ENCODE measurements at places on chromosomes 16 and 17.

DNA sequence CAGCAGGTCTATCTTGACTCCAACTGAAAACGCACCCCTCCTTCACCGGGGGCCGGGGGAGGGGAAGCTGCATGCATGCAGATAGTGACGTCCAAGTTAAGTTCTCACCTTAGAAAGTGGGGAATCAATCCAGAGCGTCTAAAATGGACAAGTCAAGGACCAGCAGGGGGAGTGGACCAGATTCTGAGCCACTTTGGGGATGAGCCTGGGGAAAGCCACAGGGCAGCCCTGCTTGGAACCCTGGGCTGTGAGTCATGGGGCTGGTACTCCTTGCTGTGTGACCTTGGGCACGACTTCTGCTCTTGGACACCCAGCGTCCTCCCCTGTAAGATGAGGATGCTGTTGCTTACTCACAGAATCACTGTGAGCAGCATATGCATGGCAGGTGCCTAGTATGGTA is 9.1 kb downstream of the TNFRSF13B start:
- DNase-seq = no peak

GRCh38 chr16:66286527-66286926 is 80.0 kb upstream of the CDH5 start:
- no peak for DNase-seq

- DNase-seq = peak; percentile 65
Observed at GRCh38 chr17:79042421-79043190, 18.6 kb downstream of the C1QTNF1 start.

GRCh38 chr17:7839876-7840261 is 5.9 kb downstream of the KDM6B start:
- no peak for DNase-seq

DNA sequence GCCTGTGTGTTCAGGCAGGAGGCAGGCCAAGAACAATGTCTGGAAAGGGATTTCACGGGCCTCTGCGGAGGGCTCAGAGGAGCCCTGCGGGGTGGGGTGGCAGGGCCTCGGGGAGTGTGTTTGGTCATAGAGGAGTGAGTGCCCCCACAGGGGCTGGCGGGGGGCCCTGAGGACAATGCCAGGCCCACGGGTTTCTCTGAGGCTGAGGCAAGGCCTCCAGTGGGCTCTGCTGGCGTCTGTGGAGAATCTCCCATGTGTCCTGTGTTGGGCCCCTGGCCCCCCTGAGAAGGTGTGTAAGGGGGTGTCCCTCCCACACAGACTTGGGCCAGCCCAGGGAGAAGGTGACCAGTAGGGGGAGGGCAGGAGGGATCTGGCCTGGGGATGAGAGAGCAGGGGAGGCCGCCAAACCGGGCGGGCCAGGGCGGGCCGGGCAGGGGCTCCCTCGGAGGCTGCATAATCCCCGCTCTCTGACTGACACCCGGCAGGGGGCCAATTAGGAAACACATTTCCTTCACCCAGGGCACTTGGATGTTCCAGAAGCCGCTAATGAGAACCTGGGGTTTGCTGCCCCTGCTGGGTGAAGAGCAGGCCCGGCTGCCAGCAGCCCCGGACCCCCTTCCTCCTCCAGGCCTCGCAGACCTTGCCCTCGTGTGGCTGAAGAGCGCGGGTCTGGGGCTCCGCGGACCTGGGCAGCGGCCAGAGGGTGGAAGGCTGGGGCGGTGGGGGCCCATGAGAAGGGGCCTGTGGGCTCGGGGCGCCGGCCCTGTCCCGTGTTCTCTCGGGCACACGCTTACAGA is 204.2 kb downstream of the NTN1 start:
- no peak for DNase-seq

- no peak for DNase-seq
Observed at GRCh38 chr16:25854141-25854540, 162.4 kb downstream of the HS3ST4 start.

DNA sequence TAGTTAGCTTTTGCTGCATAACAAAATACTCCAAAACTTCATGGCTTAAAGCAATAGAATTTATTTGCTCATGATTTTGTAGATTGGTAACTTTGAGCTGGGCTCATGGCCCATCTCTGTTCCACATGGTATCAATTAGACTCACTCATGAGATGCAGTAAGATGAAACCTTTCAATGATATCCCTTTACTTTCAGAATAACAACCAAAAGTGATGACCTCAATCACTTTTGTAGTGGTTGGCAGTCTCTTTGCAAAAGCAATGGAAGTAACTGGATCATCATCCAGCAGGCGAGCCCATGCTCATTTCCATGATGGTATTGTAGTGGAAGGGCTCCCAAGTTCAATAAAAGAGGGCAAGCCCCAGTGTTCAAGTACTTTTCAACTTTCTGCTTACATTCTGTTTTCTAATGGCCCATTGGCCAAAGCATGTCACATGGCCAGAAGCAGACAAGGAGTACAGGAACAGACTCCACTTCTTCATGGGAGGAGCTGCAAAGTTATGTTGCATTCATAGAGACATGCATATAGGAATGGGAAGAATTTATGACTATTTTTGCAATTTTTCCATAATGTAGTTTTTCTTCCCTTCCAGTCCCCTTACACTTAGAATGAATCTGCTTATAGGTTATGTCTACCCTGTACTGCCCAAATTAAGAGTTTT is 41.7 kb downstream of the EFCAB5 start:
- no peak for DNase-seq

GRCh38 chr17:28963841-28964240 is 12.5 kb upstream of the PHF12 start:
- no peak for DNase-seq

DNA sequence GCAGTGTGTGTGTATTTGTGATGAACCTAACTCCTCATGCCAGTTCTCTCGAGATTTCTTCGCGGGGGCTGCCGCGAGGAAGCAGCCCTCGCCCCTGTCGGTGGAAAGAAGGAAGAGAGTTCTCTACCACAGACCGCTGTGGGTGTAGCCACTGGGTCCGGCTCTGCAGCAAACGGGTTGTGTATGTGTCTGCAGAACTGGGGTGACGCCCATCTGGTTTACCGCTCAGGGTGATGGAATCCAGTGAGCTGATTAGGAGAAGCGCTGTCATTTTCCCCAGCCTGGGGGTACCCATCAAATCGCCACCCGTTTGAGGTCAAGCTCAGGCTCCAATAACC is 7.7 kb downstream of the CORO6 start:
- peak; percentile 73 for DNase-seq

GRCh38 chr17:82331345-82331939 is 2.1 kb downstream of the SECTM1 start:
- no peak for DNase-seq

DNA sequence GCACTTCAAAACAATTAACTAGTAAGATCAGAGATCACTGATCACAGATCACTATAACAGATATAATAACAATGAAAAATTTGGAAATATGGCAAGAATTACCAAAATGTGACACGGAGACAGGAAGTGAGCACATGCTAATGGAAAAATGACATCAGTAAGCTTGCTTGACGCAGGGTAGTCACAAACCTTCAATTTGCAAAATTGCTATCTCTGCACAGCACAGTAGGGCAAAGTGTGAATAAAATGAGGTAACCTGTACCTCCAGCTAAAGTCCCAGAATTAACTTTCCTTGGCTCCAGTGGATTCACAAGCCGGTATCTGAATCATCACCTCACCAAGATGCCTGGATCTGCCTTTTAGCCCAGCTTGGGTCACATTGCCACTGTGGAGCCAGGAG is 4.2 kb upstream of the MMP2 start:
- DNase-seq = no peak

DNA sequence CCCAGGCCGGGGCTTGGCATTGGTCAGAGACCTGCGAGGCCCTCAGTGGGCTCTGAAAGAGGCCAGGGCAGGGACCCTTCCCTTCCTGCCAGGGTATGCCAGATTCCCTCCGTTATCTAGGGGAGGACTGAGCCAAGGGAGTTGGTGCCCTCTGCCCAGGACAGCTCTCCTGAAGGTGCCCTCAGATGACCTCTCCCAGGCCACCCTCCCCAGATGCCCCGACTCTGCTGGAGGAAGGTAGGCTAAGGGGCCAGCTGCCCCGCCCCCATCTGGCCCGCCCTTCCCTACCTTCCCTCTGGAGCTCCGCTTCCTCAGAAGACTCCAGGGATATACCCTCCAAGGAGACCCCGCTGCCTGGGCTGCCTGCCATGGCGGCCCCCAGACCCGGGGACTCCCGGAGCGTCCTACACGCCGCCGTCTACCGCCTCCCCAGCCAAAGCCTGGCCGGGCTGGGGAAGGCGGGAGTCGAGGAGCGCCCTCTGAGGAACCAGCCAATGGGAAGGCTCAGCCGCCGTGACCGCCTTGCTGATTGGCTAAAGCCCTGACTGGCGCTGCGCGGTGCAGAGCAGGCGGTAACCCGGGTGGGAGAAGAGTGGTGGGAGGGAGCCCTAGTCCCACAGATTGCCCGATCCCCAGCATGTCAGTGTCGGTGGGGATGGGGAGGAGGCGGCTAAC is 7.0 kb downstream of the MPP2 start:
- DNase-seq = peak; percentile 86

GRCh38 chr17:43449470-43450248 is 34.1 kb upstream of the DHX8 start:
- no peak for DNase-seq

DNA sequence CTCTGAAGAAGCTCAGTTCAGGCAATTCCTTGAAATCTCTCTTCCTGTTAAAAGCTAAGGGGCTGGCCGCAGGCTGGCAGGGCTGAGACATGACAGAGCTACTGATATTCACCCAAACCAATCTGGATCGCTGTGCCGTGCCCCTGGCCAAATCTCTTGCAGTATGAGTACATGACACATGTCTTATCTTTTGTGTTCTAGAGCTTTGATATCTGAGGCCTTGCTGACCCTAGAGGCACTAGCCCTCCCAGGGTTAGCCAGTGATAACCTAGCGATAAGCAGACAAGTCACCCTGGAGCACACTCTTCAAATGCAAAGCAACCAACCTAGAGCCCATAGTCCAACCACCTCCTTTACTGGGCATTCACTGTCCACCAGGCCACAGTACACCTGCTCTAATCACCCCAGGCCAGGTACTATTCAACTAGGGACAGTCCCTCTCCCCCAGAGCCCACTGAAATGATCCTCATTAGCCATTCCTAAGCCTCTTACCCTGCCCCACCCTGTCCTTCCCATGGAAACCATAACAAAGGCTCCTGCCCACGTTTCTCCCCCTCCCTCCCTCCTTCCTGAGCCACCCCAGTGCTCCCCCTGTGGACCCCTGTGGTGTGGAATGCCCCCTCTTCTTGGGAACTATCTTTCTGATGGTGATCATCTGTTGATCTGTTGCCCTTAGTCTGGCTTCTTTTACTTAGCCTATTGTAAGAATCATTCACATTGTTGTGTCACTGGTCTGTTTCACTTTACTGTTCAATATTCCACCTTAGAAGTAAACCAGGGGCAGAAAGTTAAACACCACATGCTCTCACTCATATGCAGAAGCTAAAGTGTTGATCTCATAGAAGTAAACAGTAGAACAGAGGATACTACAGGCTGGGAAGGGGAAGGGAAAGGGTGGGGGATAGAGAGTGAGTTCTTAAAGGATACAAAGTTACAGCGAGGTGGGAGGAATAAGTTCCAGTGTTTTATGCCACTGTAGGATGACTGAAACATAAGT is 52.5 kb downstream of the TEKT5 start:
- no peak for DNase-seq

DNA sequence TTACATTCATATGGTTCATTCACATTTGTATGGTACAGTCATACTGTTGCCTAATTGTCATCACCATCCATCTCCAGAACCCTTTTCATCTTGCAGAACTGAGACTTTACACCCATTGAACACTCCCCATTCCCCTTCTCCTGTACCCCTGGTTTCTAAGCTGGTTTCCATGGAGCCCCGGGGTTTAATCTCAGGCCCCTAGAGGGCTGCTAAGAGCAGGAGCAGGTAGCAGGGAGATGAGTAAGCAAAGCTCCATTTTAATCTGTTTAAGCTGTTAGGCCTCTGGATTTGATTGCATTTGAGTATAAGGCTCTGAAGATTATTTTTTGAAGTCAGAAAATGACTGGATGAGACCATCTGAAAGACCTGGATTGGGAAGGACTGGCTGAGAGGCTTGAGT is 68.5 kb upstream of the RPL38 start:
- DNase-seq = no peak

DNA sequence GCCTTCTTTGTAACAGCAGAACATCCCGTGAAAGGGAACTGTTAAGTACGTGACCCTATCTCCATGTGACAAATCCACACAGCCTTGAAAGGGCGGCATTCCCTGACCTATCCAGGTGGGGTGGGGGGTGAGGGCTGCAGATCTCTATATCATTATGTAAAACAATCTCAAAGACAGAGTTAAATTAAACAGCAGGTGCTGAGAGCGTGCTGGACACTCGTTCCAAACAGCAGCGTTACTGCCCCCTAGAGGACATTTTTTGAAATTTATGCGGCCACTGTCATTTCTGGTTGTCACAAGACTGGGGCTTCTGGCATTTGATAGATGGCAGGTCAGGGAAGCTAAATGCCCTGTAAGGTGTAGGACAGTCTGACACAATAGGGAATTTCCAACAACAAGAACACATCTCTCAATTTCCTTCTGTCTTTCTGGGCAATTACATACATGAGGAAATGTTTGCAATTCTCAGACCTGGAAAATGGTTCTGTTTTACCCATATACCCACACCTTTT is 6.7 kb upstream of the SLC25A39 start:
- DNase-seq = peak; percentile 79

DNA sequence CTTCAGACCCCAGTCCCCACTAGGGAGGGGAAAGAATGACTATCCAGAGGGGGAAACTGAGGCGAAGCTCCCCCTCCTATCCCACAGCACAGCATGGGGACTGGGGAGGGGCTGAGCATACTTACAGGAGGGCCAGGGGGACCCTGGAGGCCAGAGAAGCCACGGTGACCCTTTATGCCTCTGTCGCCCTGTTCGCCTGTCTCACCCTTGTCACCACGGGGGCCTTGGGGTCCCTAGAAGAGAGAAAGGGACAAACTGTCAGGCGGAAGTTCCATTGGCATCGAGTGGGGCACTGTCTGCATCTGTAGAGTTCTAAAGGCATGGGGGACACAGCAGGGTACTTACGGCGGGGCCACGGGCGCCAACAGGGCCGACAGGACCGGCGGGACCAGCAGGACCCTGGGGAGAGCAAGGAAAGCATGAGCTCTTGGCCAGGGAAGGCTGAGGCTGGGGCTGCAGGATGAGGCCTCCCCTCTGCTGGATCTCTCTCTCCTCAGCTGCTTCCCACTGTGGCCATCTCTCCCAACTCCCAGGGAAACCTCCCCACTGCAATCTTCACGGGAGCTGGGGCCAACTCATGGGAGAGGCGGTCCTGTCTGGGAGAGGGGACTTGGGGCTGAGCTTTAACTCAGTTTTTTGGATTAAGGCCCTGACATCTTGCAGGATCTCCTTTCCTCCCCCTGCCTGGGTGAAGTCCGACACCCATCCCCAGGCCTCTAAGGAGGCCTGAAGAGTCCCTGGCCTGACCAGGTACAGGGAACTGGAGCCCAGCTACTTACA is 13.5 kb downstream of the COL1A1 start:
- no peak for DNase-seq

DNA sequence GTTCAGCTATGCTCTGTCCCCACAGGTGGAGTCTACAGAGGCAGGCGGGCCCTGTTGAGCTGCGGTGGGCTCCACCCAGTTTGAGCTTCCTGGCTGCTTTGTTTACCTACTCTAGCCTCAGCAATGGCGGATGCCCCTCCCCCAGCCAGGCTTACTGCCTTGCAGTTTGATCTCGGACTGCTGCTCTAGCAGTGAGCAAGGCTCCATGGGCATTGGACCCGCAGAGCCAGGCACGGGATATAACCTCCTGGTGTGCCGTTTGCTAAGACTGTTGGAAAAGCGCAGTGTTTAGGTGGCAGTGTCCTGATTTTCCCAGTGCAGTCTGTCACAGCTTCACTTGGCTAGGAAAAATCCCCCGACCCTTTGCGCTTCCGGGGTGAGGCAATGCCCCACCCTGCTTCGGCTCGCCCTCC is 89.1 kb downstream of the BCAS3 start:
- peak; percentile 3 for DNase-seq

All from CD4-positive, alpha-beta T cell treated with Interferon alpha-2 for 1 hour (primary cell).